ENCODE measurements at places on chromosomes 13 and 19.

GRCh38 chr19:6739883-6740588 is 556 bp downstream of the TRIP10 start:
- DNase-seq: no peak

GRCh38 chr13:92224052-92224821 is 825.8 kb downstream of the GPC5 start:
- no peak for DNase-seq

DNA sequence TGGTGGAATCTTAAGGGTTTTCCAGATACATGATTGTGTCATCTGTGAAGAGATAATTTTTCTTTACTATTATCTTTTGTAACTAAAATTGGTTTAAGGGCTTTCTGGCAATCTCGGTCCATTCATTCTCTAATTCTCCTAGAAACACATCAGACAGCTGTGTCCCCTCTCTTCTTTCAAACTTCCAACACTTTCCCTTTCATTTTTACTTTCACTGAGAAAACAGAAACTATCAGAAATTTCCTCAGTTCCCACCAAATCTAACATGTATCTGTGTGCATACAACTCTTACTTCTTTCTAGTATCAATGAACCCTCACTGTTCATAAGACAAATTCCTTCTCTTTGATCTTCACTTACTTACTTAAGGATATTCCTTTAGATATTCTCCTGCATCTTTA is 40.2 kb downstream of the KCNRG start:
- no peak for DNase-seq

DNA sequence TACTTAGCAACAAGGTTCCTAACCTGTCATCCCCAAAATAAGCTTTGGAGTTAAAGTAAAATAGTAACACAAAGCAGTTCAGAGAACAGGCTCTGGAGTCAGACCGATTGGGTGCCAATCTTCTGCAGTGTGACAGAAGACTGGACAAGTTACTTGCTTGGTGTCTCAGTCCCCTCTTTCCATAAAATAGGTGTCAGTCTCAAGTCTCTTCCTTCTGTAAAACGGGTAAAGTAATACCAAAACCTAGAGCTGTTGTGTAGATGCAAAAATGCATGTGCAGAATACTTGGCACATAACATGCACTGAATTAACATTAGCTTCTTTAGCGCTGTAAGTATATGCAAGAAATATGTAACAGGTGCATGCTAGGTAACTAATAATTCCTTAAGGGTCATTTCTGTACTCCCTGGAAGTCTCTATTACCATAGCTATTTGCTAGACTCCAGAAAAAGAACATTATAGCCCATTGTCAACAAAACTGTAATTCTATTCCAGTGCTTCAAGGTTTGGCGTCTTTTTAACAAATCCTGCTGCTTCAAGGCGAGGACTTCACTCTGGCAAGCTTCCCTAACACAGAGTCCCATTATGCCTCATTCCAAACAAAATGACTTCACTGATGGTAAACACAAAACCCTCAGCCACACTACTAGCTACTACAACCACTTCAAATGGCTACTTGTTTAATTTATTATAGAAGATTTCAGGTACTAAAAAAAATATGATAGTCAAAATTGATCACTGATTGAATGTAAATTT is 32.8 kb downstream of the ELF1 start:
- no peak for DNase-seq

- DNase-seq: no peak
These were observed 254.6 kb downstream of the COG6 start for GRCh38 chr13:39910041-39910440.

DNA sequence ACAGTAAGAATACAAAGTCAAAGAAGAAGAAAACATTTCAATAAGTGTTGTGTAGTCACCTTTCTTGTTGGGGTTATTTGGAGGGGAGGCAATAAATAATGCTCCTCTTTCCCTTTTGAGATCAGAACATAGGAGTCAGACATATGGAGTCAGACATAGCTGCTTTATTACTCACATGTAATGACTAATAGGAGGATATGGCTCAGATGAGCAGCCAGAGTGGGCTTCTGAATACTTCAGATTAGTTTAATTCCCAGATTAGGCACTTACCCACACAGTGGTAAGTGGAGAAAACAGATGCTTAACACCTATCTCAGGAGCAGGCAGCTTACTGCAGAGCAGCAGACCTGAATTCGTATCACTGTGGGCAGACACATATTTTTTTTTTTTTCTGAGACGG is 31.7 kb upstream of the C1QTNF9B start:
- no peak for DNase-seq

DNA sequence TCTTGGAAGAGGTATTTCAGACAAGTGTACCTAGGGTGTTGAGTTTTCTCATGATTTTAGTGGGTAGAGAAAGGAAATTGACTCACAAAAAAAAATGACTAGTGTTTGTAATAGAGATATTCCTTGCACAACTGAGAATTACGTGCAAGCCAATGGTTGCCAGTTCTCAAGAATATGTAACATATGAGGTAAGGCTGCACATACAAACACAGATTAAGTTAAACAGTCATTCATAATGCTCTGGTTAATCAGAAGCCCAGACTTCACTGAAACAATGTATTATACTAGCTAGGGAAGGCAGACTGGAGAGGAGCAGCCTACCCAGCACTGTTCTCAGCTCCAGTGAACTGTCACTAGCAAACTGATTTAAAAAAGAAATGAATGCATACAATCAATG is 418.3 kb downstream of the DIAPH3 start:
- no peak for DNase-seq

DNA sequence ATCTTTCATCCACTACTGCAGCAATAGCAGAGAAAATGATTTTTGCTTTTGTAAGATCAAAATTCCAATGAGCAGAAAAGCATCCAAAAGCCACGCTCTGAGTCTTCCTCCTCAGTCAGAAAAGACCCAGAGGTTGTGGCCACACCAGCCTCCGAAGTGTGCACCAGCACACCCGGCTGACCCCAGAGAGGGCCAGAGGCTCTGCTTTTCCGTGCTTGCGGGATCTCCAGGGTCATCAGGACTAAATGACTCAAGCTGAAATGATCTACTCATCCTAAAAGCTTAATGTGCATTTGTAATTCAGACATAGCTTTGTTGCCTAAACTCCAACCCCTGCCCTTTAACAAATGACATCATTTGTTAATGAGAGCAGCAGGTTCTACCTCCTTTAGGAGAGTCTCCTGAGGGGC is 16.5 kb downstream of the RXFP2 start:
- no peak for DNase-seq

GRCh38 chr19:27392027-27392632 is 1820.8 kb downstream of the UQCRFS1 start:
- no peak for DNase-seq

- no peak for DNase-seq
These were observed 13.6 kb downstream of the COMP start for GRCh38 chr19:18777301-18778075.

GRCh38 chr13:34507630-34508029 is 434.4 kb upstream of the NBEA start:
- no peak for DNase-seq

- peak; percentile 23 for DNase-seq
These were observed 26.5 kb upstream of the HOMER3 start for GRCh38 chr19:18967358-18968146.

DNA sequence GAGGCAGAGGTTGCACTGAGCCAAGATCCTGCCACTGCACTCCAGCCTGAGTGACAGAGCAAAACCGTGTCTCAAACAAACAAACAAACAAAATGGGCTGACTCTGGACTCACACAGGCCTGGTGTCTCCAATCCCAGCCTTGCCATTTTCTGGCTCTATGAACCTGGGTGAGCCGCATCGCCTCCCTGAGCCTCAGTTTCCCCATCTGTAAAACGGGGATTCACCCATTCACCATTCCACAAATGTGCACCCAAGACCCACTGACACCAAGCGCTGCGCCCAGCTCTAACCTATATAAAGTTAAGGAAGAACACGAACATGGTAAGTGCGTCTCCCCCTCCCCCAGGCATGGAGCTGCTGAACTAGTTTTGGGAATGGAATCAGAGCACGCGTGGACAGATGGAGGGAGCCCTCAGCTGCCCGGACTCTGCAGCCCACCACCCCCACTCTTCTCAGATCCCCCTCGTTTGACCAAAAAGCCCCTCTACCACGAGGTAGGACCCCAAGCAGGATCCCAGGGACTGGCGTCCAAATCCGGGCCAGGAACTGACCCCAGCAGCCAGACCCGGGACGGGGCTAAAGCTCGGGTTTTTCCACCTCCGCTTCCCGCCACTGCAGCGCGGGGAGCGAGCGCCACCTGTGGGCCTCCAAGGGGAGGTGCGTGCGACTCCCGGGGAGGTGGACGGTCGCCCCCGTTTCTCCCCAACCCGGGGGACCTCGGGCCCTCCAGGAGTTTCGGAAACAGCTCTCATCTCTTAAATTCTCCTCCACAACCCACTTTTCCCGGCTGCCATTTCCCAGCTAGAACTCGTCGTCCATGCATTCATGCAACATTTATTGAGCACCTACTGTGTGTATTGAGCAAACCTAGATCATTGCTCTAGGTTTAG is 33.0 kb upstream of the ADGRE5 start:
- DNase-seq: no peak

DNA sequence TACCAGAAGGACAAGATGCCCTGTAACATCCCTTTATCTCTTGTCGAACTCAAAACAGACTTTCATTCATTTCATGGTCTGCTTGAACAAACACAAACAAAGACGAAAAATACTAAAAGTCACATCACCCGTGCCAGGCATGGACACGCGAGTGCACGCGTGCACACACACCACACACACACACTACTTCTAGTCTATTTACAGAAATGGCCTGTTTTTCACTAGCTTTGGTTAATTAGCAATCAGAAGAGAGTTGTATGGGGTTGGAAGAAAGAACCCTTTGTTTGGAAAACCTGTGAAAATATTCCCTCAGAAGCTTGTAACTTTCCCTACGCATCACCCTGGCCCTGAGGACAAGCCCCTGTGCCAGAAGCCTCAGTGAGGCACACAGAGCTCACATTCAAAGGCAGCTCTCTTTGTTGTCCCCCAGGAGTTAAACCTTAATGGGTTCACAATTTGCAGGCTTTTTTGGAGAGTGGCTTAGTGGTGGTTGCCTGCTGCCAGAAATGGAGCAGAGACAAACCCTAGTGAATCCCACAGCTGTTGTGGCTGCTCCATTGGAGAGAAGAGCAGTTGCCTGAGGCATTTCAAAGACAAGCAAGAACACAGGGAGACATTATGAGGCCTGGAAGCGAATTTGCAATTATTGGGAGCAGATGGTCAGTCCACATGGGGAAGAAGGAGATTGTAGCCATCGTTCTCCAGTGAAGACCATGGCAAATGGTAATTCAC is 55.9 kb downstream of the STARD13 start:
- DNase-seq: peak; percentile 69
